ENCODE measurements at places on chromosomes 1 and 21.

- no peak for DNase-seq
Measured at GRCh38 chr1:110183642-110184167, 26.4 kb upstream of the KCNC4 start.

GRCh38 chr1:76381450-76382097 lies 307.0 kb downstream of the ST6GALNAC3 start:
- no peak for DNase-seq

- no peak for DNase-seq
Measured at GRCh38 chr21:42607102-42607501, 46.3 kb upstream of the PDE9A start.

GRCh38 chr1:179953974-179954492 lies 577 bp upstream of the CEP350 start:
- DNase-seq: peak; percentile 77

GRCh38 chr1:15949453-15950245 lies 26.3 kb downstream of the ZBTB17 start:
- no peak for DNase-seq

DNA sequence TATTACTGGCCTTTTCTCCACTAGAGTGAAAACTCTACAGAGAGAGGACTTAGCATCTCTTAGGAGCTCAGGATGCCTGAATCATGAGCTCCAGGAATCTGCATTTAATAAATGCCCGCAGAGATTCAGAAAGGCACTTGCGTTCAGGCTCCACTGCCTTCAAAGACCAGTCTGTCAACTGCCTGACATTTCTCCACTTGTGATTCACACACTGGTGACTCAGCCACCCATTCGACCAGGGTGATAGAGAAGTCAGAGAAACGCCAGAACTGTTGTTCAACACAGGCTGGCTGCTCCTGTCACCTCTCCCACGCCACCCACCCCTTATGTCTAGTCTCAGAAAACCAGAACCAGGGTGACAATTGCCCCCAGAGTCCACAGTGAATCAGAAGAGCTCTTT lies 26.9 kb upstream of the LBR start:
- DNase-seq: peak; percentile 90

DNA sequence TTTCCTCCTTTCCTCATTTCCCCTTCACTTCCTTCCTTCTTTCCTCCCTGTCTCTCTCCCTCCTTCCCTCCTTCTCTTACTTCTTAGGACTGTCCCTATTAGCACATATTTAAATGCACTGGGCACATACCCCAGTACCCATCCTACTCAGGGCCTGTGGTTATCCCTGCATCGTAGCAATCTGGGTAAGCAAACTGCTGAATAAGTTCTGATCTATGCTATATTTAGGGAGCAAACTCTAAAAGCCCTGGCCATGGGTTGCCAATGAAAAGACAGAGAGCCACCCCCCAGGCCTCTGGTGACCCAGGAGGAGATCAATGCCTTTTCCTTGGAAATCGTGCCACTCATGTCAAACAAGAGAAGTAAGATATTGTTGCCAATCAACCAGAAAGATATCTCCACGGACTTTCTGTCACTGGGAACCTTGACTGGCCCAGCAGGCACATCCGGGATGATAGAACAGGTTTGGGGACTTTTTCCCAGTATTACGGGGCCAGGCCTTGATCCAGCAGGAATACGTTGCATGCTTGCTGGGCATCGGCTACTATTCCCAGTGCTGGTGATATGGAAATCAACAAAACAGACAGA lies 5.4 kb downstream of the FAM3B start:
- no peak for DNase-seq
